Right ventricle myocardium inferior (tissue), 1 donor: ENCODE measurements at places on chromosomes 12 and 14.

DNA sequence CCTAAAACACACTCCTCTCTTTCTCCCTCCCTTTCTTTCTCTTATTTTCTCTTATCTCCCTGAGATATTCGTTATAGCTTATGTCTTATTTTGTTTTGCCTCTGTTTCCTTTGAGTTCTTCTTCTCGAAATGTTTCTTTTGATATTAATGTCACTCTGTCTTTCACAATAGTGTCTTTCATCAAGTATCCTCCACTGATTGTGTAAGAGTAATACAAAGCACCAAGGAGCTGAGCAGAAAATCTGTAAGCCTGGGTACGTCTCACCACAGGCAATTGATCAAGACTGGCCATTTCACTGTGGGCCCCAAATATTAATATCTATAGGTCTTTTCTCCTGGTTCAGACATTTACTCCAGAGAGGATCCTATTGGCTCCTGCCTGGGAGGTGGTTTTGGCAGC lies 4.8 kb upstream of the LYZ start:
- no peak for DNase-seq

- DNase-seq = no peak
Measured at GRCh38 chr14:95250140-95250769, 69.5 kb downstream of the CLMN start.

GRCh38 chr14:65599375-65599774 lies 186.8 kb downstream of the FUT8 start:
- DNase-seq = no peak

DNA sequence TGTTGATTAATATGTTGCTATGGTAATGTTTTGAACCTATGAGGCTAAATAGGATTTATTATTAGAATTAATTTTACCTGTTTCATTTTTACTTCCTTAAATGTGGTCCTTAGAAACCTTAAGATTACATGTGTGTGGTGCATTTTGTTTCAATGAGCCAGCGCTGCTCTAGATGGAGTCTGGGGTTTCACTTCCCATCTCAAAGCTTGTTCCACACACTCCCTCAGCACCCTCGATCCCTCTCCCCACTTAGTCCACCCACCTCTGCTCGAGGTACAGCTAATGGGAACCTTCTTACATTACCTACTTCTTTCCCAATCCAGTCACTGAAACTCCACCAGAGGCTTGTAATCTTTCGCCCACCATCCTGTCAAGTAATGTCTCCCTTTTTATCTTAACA lies 205.2 kb downstream of the PAX9 start:
- DNase-seq = no peak

- DNase-seq = no peak
Measured at GRCh38 chr14:73773441-73774240, 59.5 kb upstream of the PNMA1 start.

GRCh38 chr14:76715511-76716081 lies 45.7 kb upstream of the VASH1 start:
- no peak for DNase-seq

DNA sequence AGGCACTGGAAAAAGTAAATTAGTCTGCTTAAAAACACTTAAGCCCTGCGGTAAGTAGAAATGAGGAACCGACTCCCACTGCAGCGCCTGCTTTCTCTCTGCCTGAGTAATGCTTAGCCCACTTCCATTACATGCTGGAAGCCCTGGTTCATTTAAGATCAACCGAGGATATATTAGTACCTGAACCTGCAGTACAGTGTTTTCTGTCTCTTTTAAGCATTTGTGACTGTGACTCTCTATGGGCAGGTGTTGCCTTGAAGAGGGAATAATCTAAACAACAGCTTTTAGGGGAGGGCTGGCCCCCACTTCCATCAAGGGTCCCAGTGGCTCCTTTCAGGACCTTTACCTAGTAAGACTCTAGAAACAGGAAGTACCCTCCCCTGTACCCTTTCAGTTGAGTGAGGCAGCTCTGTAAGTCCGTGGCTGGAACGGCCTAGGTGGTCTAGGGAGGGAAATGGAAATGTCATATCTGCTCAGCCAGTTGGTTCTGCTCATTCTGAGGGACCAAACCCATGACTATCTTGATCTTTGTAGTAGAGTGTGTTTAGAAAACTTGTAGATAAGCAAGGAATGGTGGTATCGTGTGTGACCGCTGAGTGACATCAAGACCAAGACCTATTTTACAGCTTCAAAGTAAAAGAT lies 56.2 kb downstream of the FNTB start:
- no peak for DNase-seq

DNA sequence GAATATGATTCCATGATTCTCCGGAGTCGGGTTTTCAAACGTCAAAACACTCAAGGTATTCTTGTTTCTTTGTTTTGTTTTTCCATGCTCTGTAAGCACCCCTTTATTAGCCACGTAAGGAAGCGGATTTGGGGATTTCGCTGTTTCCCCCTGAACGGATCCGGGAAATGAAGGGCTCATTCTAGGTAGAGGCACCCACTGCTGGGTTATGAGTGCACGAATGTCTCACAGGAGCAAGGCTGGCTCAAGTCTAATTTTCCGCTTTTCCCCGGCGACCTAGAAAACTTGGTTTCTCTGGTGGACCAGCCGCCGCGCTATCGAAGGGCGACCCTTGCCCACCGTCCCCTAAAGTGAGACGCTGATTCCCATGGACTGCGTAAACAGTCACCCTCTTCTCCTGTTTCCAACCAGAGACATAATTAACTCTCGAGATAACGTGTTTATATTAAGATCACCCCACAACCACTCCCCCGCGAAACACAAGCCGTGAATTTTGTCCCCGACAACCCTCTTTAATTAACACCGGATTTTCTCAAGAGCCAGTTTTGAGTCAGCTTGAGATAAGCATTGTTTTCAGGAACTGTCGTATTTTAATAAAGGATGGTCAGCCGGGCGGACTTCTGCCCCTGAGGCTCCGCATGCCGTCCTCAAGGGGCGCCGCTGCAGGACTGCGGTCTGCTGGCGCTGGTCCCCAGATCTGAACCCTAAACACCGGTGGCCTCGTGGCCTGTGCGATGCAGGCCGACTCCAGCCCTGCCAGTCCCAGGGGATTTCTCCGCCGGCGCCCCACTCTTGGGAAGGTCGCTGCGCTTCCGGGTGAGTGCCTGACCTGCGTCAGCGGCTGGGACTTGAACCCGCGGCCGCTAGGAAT lies 515 bp upstream of the ABCC9 start:
- DNase-seq = peak; percentile 74

DNA sequence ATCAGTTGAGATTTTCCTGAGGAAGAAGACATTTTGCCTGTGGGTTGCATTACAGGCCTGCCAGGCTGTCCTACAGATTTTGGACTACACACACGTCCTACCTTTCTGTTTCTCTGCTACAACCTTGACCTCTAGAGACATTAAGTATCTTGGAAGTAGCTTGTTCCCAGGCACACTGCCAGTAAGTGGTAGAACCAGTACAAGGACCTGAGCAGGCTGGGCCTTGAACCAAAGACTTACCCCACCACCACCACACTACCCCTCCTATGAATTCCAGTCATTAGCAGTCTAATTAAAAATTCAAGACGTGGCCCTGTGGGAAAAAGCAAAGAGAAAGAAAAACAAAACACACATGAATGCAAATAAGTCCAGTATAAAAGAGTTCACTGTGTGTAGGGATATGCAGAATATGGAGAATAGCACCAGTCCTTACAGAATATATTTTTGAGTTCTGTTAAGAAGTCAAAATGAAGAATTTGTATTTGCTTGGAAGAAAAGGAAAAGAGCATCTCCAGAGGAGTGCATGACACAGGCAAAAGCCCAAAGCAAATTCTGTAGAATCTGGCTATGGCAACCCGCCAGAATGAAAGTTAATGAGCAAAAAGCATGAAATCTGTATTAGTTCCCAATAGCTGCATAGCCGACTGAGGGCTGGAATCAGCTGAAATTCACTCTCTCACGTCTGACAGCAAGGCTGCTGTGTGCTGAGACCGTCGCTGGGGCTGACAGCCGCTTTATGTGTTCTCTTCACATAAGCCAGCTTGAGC lies 74.3 kb upstream of the ST8SIA1 start:
- no peak for DNase-seq

DNA sequence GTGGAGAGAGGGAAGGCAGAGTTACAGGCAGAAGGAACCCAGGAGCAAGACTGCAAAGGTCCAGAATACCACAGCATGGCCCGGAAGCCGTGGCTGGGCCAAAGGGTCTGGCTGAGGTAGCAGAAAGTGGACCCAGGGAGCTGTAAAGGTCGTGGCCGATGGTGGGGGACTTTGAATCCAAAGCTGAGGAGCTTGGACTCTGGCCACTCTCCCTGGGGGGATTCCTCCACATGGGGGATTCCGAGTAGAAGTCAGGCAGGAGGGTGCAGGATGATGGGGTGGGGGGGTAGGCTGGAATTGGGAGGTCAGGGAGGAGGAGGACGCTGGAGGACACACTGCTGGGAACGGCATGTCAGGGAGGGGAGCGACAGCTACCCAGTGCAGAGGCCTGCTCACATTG lies 125.2 kb downstream of the GCH1 start:
- DNase-seq = no peak

GRCh38 chr12:128381541-128381940 lies 114.6 kb downstream of the TMEM132C start:
- DNase-seq = no peak

DNA sequence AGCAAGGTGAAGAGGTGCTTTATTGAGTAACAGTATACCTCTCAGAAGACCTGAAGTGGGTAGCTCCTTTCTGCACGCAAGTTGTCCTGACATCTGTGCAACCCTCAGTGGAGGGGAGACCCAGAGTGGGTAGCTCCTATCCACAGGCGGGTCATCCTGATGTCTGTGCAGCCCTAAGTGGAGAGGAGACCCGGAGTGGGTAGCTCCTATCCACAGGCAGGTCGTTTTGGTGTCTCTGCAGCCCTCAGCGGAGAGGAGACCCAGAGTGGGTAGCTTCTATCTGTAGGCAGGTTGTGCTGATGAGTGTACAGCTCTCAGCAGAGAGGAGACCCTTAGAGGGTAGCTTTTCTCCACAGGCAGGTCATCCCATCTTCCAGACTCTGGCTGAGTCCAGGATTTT lies 45.1 kb upstream of the PRPF39 start:
- no peak for DNase-seq

- DNase-seq = no peak
Measured at GRCh38 chr12:2173971-2174370, 121.2 kb downstream of the CACNA1C start.

DNA sequence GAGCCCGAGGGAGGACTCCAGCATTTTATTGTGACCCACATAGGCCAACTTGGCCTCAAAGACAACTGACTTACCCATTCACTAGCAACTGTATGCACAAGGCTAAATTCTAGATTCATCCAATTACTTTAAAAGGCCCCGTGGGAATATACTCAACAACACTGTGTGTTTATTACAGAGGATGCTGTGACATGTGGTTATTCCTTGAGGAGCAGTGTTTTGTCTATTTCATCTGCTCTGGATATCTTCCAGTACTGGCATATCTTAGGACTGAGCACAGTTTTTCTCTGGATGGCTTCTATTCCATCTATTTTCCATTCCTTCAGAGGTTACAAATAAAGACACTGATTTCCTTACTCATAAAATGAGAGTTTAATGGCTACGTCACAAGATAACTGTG lies 87.2 kb upstream of the KRAS start:
- DNase-seq = no peak

DNA sequence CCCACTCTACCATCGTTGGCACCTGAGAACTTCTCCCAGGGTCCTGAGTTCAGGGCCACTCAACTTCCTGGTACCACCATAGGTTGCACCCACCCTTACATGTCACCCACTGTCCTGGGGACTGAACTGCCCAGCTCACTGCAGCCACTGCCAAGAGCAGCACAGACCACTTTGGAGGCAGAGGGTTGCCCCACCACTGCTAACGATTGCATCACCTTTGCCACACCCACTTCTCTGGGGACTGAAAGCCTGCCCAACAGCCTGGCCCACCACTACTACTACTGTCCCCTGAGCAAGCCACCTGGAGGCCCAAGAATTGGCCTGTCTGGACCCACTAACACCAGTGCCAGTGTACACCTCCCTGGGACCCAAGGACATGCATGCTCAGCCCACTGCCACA lies 27.6 kb downstream of the CACNA2D4 start:
- no peak for DNase-seq

DNA sequence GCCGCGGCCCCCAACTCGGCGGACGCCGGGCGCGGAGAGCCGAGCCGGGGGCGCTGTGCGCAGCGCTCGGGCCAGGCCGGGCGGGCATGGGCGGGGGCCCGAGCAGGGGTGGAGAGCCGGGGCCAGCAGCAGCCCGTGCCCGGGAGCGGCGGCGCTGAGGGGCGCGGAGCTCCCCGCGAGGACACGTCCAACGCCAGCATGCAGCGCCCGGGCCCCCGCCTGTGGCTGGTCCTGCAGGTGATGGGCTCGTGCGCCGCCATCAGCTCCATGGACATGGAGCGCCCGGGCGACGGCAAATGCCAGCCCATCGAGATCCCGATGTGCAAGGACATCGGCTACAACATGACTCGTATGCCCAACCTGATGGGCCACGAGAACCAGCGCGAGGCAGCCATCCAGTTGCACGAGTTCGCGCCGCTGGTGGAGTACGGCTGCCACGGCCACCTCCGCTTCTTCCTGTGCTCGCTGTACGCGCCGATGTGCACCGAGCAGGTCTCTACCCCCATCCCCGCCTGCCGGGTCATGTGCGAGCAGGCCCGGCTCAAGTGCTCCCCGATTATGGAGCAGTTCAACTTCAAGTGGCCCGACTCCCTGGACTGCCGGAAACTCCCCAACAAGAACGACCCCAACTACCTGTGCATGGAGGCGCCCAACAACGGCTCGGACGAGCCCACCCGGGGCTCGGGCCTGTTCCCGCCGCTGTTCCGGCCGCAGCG lies 639 bp downstream of the FZD10 start:
- no peak for DNase-seq

DNA sequence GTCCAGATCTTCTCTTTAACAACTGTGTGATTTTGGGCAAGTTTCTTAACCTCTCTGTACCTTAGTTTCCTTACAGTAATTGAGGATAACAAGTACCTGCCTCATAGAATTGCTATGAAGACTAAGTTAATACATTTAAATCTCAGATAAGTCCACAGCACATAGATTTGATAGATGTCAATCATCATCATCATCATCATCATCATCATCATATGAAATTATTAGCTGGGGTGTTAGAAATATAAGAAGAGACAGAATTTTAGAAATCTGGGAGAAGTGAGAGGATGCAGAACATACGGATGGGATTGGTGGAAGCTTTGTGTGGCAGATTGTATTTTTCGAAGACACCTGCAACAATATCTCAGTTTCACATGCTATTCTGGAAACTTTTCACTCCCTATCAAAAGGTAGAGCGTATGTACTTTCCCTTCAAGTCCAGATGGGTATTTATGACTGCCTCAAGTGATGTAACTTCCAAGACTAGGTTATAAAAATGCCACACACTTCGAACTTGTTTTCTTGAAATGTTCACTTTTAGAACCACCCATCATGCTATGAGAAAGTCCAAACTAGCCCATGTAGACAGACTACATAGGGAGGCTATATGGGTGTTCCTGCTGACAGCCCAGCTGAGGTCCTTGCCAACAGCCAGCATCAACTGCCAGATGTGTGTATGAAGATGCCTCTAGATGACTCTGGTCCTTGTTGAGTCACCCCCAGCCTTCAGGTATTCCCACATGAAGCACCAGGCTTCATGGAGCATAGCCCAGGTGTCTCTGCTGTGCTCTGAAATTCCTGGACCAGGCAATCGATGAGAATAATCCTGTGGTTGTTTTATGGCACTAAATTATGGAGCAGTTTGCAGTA lies 20.7 kb upstream of the SDR39U1 start:
- DNase-seq = no peak
